Fibroblast of mammary gland (primary cell): ENCODE measurements at places on chromosomes 3 and 15.

GRCh38 chr3:148360051-148360450 lies 337.7 kb upstream of the AGTR1 start:
- DNase-seq: peak; percentile 11

GRCh38 chr3:65079560-65079959 lies 391.8 kb upstream of the ADAMTS9 start:
- DNase-seq: no peak

- DNase-seq: no peak
Observed at GRCh38 chr3:74420538-74421124, 193.8 kb downstream of the CNTN3 start.

DNA sequence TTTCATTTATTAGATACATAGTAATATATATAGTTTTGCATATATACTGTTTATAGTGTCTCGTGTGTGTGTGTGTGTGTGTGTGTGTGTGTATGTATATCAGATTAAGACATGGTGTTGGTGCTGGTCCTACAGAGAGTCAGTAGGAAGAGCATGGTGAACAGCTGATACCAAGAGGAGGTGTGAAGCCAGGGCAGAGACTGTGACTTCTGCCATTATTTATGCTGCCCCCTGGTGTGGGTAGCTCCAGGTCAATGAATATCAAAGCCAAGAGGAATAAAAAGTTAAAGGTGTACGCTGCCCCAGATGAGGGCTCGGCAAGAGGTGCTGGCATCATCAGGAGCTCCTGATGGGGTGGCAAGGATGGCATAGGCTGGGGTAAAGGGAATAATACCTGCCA lies 299.5 kb upstream of the RASGRP1 start:
- DNase-seq: no peak

DNA sequence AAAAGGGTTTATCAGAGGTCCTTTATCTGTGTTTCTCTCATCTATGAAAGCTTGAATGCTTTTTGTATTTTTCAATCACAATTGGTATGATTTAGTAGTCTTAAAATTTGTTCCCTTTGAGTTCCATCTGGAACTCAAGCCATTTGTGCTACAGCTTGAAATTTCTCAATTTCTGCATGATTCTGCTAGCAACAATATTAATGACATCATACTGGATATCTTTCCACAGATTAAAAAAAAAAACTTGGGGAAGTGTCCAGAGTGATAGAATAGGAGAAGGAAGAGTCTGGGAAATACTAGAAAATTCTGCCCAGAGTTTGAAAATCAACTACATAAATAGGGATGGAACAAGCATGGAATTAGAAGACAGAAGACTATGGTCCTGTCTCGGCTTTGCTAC lies 9.3 kb upstream of the FBN1 start:
- no peak for DNase-seq

- no peak for DNase-seq
Observed at GRCh38 chr3:177186306-177186705, 11.0 kb downstream of the TBL1XR1 start.

DNA sequence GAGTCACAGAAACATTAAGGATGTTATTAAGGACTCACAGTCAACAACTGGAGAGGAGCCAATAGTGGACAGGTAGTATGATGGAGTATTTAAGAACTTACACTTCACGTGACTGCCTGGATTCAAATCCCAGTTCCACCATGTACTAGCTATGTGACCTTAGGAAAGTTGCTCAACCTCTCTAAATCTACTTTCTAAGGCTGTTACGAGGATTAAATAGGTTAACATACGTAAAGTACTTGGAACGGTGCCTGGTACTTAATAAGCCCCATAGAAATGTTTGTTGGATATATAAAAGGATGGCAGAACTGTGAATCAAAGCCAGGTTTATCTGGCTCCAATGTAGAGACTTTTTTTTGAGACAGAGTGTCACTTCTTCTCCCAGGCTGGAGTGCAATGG lies 24.4 kb downstream of the THRB start:
- no peak for DNase-seq

GRCh38 chr3:171028025-171028778 lies 1.7 kb upstream of the SLC2A2 start:
- peak; percentile 91 for DNase-seq

DNA sequence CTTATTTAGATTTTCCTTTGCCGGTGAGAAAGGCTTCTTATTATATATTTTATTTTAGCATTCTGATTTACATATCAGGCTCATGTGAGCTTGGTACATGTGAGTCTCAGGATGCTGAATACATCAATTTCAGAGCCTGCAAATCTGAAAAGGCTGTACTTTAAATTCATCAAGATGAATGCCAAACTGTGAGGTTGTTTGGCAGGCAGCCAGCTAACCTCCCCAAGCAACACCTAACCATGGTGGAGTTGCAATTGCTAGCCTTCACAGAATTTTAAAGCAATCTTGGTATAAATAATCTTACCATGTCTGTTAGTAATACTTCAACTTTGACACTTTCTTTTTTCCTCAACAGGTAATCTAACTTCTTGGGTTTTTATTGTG lies 252.5 kb downstream of the CDIN1 start:
- DNase-seq: no peak

GRCh38 chr3:173932624-173933023 lies 535.1 kb downstream of the NLGN1 start:
- peak; percentile 67 for DNase-seq

DNA sequence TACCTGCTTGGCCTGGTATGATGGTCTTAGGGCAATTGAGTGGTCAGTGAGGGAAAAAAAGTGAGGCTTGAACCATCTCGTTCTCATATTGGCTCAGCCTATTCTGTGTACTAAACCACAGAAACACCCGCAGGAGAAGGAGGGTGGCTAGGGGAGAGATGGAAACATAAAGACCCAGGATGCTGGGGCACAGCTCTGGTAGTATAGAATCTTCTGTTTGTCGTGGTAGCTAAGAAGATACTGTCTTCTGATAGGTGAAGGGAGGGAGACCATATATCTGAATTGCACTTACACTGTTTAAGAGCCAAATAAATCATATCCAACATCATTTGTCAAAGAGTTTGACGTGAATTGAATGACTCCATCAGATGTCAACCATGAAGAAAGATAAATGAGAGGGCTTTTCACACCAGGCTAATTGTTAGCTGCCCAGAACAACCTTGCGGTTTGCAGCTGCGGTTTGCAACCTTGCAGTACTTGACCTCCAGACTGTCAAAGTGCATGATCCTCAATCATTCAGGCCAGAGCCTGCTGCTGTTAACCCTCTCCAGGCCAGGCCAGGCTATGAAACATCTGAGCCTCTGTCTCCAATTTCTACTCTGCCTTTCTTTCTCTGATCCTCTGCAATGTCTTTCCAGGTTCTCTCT lies 40.9 kb upstream of the PIK3R4 start:
- DNase-seq: no peak

- DNase-seq: peak; percentile 67
Observed at GRCh38 chr3:141959589-141960554, 83.4 kb downstream of the ATP1B3 start.

GRCh38 chr3:115709931-115710330 lies 86.6 kb downstream of the GAP43 start:
- no peak for DNase-seq

GRCh38 chr15:56763141-56763895 lies 30.0 kb upstream of the ZNF280D start:
- DNase-seq: no peak

DNA sequence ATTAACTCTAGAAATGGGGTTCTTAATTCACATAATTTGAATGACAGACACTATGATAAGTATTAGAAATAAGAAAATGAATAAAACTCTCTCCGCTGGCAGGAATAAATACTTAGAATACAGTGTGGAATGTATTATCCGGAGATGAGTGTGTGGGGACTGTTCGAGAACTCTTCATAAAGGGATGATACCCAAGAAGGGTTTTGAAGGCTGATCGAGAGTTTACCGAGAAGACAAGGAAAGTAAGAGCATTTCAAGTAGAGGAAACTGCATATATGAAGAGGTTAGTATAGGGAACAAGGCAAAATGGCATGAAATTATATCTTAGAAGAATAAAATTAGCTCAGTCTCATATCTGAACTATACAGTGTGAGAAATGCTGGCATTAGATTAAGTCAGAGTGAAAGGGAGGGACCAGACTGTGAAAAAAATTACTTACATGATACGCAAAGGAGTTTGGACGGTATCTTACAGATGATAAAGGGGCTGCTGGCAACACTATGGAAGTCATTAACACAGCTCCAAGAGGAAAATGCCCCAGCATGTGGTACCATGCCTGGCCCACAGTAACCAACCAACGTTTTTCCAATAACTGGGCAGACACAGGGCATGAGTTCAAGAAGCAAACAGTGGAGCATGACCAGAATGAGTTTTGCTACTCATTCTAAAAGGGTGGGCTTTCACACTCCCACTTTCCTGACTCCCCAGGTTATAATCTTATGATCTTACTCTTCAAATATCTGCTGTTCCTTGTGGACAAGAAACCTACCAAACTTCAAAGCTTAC lies 6.5 kb downstream of the DCBLD2 start:
- DNase-seq: no peak

GRCh38 chr3:171704002-171704401 lies 106.3 kb downstream of the PLD1 start:
- DNase-seq: peak; percentile 60

GRCh38 chr15:41605566-41605965 lies 46.6 kb downstream of the TYRO3 start:
- no peak for DNase-seq

DNA sequence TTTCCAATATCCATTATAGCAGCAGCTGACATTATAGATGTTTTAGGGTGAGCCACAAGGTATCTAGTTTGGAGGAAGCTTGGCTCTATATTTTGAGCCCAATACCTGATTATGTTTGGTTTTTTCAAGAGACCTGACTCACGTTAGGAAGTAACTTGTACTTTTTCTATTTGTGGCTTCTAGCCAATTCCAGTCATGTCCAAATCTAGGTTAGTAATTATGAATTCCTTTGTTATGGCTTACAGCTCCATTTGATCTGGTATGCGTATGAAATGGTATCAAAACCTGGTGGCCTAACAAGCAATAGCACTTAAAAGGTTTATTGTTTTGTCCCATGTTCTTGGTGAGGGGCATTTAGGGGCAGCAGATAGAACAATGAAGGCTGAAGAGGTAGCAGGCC lies 115.9 kb downstream of the TOP2B start:
- no peak for DNase-seq

DNA sequence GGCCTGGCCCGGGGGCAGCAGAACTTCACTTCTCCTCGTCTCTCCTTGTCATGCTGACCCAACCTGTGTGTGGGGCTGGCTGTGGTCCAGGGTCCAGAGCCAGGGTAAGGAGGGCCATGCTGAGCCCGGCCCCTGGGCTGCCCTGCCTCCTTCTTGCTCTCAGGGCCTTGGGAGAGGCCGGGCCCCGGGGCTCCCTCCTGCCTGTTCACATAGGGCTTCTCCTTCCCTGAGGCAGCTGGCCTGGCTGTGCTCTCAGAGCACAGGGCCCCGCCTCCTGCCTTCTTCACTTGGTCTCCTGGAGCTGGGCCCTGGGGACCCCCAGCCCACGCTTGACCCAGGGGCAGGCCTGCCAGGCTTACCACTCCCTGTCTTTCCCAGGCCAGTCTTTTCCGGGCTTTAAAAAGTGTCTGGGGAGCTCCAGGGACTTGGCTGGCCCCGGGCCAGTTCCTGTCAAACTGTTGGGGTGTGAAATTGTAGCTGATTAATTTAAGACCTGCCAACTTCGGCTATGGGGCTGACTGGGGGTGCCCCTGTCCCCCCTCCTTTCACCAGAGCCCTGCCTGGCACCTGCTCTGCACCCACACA lies 11.8 kb downstream of the PLXNA1 start:
- DNase-seq: peak; percentile 56

- no peak for DNase-seq
Observed at GRCh38 chr15:88636050-88636449, 2.8 kb upstream of the ISG20 start.

DNA sequence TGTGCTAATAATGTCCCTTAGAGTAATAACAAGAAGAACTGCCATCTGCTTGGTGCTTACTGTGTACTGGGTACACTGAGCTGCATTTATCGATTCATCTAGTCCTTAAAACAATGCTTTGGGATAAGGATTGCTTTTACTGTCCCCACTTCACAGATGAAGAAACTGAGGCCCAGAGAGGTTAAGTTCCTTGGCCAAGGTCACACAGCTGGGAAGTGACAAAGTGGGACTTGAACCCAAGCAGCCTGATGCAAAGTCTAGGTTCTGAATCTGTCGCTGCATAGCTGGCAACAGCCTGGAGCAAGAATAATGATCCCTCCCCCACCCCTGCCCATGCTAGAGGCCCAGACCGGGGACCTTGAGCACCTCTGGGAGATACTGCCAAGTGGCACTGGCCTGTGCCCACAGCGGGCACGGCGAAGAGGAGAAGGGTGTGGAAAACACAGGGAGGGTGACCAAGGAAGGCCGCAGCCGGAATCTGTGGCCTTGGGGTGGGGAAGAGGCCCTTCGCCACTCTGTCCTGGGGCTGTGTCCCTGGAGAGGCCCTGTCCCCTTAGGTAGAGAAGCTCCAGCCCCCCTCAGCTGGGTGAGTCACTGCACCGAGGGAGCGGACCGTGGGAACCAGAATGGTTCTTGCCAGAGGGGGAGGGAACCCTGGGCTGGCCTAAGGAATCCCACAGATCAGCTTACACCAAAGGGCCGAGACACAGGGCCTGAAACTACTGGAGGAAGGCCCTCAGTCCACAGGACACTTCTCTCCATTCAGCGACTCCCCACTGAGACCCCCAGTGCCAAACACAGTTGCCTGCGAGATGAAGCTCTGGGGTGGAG lies 3.5 kb downstream of the PLXND1 start:
- DNase-seq: peak; percentile 93

DNA sequence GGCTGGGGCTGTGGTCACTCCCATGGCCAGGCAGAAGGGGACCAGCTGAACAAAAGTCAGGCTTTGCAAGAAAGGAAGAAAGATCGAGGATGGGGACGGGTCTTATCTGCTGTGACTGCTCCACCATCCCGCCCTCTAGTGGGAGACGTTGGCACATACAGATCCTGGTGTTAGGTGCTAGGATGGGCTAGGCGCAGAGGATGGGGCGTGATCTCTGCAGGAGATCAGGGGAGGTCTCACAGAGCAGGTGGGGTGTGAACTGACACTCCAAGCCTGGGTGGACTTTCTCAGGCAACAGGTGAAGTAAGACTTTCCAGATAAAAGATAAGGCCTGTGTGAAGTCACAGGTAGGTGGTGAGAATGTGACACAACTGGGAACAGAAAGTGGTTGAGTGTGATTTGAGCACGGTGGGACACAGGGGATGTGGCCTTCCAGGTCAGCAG lies 141.9 kb upstream of the SMAD3 start:
- no peak for DNase-seq

- DNase-seq: no peak
Observed at GRCh38 chr3:14138109-14138877, 13.4 kb downstream of the TMEM43 start.
